ENCODE measurements at places on chromosomes 5 and 9.

GRCh38 chr5:9713356-9713755 lies 83.2 kb upstream of the TAS2R1 start:
- no peak for DNase-seq

- no peak for DNase-seq
These were observed 4.1 kb downstream of the CFAP95 start for GRCh38 chr9:69824499-69825252.

- DNase-seq, result no peak
These were observed 2.1 kb downstream of the ITGA1 start for GRCh38 chr5:52789851-52790250.

DNA sequence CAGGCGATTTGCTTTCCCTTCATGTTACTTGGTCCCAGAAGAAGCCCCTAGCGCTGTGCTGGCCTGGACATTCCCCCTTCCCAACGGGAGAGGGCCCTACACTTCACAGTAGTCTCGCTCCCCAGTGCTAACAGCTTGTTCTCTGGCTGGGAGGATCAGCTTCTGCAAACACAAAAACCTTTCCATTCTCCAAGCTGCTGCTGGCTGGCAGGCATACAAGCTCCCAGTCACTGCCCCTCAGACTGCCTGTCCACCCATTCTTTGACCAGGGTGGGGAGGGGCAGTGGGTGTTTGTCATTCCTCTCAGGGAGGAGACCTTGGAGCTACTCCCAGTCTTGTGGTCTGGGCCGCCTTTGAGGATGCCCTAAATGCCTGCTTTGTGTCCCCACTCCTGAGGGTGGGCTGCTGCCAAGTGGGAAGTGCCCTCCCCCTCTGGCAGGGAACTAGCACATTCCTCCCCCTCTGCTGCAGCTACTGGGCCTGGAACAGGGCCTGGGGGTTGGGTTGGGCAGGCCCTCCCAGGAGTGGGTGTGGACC lies 20.8 kb downstream of the ENHO start:
- no peak for DNase-seq

- DNase-seq, result no peak
These were observed 122.4 kb upstream of the MSX2 start for GRCh38 chr5:174601946-174602345.

- DNase-seq, result no peak
These were observed 26.9 kb upstream of the CEMIP2 start for GRCh38 chr9:71795097-71795813.

DNA sequence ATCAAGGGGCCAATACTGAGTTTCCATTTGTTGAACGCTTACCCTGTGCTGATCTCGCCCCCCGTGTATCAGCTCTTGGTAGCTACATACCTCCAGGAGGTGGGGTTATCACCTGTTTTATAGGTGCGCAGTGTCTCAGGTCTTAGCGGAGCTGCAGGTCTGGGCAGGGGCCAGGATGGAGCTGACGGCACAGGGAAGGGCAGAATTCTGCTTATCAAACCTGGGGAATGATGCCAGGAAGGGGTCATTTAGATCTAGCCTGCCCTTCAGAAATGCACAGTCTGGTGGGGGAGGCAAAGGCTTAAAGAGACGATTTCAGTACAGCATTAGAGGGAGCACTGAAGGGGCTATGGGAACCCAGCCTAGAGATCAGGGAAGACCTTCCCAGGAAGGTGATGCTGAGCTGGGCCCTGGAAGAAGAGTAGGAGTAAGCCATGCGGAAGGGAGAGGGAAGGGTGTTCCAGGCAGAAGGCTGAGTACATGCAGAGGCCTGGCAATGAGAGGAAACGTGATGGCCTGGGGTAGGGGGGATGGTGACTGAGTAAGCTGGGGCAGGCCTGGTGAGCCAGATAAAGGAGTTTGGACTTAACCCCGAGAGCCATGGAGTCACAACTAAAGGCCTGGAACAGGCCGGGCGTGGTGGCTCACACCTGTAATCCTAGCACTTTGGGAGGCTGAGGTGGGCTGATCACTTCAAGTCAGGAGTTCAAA lies 31.5 kb downstream of the OLFML2A start:
- DNase-seq, result no peak

DNA sequence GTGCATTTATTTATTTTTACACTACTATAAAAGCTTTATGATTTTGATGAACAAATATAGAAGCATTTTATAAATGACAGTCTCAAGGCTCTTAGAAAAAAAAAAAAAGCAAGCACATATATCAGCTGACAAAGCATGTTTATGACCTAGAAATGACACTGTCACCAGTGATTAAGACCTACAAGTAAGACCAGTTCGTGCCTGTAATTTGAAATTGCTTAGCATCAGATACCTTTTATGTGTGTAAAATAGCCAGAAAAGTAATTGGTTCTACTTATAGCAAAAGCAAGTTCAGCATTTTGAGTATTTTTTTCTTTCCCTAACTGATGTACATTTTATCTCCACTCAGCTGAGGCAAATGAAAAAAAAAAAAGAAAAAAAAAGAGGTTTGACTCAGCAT lies 808.4 kb downstream of the CDH18 start:
- DNase-seq, result no peak

DNA sequence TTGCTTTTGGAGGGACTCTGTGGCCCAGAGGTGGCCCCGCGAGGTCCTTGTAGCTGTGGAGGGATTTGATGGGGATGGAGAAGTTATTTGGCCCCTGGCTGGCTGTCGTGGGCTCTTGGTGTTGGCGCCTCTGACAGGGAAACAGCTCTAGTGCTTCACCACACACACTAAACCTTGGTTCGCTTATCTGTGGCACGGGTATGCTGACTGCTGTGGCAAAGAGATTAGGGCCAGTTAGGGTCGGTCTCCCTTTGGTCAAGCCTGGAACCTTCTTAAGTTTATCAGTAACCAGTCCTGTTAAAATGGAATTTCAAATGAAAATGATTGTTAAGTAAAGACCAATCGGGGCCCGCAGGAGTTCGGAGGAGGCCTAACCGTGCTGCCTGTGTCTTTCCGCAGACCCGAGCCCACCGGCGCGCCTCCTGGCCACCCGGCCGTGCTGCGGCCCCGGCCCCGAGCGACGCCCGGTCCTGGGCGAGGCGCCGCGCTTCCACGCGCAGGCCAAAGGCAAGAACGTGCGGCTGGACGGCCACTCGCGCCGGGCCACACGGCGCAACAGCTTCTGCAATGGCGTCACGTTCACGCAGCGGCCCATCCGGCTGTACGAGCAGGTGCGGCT lies 28.4 kb downstream of the NEURL1B start:
- no peak for DNase-seq

DNA sequence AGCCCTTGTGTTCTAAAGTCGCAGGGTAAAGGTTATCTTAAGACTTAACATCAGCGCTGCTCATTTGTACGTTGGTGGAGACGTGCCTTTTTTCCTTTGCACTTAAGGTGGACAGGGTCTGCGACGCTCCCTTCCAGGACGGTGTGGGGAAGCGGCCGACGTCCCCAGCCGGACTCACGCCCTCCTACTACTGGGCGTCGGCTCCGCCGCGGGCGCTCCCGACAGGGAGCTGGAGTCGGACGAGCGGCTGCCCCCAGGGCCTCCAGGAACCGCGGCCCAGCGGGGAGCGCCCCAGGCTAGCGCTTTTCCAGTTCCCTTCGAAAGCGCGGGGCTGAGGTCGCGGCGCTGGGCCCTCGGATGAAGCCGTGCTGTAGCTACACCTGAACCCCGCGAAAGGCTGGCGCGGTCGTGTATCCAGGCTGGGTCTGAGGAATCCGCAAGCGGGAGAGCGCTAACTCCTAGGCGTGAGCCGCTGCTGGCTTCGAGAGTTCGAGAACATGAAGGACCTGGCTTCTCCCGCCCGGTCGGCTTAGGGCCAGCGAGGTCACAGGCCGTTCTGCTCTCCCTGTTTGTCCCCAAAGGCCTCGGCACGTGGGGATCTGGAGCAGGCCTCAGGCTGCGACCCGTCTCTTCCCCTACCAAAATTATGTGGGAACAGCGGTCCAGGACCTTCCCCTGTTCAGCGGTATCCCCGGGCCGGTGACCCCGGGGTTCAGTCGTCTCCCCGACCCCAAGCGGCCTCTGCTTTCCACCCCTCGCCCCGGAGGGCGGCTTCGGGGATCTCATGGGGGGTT lies 3.8 kb upstream of the DMRT3 start:
- no peak for DNase-seq

DNA sequence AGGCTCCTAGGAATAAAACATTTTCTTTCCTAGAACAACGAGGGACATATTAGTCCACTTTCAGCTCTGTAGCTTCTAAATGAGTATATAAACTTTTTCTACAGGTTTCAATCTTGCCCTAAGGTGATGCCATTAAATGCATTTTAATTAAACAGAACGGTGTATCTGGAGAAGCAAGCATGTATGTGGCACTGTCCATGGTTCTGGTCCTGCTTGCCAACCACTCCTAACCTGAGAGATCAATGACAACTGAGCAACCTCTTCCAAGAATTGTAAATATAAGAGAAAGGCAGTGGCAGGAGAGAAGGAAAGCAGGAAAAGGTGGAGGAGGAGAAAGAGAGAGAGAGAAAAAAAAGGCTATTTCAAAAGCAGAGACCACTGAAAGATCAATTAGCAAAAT lies 95.6 kb upstream of the SPOCK1 start:
- DNase-seq, result no peak

- no peak for DNase-seq
These were observed 10.9 kb upstream of the MOB3B start for GRCh38 chr9:27540502-27540901.

DNA sequence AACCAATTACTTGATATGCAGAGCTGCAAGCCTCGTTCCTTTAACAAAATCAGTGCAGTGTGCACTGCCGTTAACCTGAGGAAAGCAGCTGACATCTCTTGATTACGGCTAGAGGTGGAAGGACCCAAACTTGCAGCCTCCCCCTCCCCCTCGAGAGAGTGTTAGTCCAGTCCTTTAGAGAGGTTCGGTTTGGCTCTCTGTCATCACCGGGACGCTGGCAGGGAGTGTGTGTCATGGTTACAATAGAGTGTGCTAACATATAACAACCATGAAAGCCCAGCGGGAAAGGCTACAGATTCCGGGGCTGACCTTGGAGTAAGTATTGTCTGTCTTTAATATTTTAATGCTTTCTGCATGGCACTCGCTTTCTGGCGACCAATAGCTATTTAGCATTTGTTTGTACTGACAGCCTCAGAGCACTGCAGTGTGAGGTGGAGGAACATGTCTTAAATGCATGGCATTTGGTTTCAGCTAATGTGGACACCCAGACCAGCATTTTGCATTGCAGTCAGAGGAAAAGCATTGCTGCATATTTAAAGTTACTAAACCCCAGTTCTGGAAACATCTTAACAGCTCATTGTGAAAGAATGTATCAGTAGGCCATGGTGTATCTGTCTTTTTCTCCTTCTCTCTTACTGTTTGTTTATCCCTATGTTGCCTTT lies 237.5 kb downstream of the CD180 start:
- no peak for DNase-seq

DNA sequence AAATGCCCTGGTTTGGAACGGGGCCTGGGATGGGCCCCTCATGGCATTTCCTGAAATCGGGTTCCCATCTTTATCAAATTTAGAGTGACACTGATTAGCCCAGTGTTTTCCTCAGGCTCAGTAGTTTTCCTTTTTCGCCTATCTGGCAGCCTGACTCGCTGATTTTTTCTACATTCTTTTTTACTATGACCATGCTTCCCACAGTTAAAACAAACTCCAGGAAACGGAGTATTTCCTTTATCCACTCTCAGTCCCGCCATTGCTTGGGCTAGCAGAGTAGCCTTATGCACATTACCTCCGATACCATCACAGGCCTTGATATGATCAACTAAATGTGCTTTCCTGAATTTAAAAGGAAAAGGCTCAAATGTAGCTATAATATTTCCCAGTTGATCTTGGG lies 5.5 kb downstream of the OR1Q1 start:
- no peak for DNase-seq

DNA sequence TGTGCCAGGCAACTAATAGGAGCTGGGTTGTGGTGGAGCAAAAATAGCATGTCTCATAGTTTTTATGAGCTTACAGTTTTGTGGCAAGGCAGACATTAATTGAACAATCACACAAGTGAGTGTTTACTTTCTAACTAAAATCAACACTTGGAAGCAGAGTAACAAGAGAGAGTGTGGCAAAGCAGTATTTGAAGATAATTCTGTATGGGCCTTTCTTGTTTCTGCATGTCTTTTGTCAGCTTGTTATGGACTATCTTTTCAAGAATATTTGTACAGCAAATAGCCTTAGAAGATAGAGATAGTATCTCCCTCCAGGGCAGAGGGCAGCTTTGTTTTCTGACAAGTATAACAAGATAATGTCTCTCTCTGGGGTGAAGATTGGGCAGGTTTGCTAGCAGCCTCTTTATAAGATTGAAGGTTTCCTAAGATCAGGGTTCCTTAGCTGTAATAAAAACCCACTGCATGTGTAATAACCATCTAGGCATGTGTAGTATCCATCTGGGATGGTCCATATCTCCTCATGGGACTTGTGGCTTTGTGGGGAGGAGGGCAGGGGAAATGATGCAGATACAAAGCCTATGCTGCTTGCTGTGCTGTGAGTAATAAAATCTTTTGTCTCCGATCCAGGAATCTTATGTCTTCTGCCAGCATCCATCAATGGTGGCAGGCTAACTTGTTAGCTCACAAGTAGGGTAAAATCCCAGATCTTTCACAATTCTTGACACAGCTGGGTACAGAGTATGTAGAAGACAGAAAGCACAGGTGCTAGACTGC lies 479.9 kb downstream of the KDM4C start:
- no peak for DNase-seq

GRCh38 chr5:112706446-112707016 lies 31.2 kb upstream of the APC start:
- DNase-seq, result no peak

DNA sequence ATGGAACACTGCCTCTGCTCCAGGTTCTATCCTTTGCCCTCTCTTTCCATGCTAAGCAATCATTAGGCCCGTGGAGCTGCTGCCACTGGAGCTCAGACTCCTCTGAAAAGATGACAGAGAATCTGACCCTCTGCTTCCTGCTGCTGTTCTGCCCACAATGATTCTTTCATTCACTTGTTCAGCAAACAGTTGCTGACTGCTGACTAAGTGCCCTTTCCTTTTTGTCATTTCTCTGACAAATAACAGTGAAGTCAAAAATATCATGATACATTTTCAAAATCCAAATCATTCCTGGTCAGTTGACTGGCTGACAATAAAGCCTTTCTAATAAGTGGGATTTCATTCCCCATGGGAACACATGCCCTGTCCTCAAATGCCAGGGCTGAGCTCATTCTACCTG lies 110.1 kb downstream of the SIL1 start:
- no peak for DNase-seq

DNA sequence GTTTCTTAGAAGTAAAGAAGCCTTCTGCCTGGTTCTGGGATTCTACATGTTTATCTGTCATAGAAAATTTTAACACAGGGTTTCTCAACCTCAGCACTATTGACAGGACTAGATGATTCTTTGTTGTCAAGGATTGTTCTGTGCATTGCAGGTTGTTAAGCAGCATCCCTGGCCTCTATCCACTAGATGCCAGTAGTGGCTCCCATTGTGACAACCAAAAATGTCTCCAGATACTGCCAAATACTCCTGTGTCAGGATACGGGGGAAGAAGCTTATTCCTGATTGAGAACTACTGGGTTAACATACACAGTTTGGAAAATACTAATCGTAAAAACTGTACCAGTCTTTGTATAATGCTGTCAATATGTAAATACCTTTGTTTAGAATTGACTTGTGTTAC lies 167.1 kb downstream of the NIPBL start:
- no peak for DNase-seq

All from colonic mucosa (tissue), 4 donors.